ENCODE measurements at places on chromosomes 4 and X. TPM values are rescaled to one million over a fixed set of nuclear protein-coding genes. Genes with fewer than 3 reads are reported as not detected.

- no peak for DNase-seq
Measured at GRCh38 chrX:50206753-50207152, 2.2 kb downstream of the CCNB3 start.

DNA sequence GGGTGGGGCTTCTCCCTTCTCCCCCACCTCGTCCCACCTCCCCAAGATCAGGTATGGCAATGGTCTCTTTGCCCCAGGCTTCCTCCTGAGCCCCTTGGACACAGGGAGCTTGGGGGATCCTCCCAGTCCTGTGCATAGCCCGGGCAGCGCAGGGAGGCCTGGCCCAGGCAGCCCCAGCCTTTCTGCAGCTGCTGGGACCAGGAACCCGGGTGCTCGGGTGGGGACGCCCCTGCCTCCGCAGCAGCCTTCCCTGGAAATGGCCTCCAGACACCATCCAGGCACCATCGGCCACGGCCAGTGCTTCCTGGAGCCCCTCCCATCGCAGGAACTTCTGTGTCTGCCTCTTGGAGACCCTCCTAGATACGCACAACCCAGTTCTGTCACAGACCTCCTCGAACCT lies 5.9 kb upstream of the MXD4 start:
- DNase-seq, result no peak

- DNase-seq, result no peak
Measured at GRCh38 chr4:141009931-141010330, 123.3 kb downstream of the RNF150 start.

DNA sequence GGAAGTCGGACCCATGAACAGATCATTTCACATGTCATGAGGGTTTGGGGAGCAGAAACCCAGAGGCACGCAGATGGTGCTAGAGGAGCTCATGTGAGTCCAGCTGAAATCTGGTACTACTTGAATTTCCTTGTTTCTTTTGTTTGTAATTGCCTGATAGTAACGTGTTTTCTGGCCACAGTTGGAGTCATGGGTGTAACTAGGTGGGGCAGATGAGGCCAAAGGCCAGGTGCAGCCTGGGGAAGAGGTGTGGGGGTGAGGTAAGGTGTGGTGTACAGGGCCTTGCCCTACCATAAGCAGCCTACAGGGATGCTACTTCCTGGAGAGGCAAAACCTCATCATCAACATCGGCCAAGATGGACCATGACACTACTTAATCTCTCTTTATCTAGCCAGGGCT lies 271.4 kb downstream of the PTTG2 start:
- no peak for DNase-seq

GRCh38 chr4:145130788-145131399 lies 32.8 kb downstream of the ABCE1 start:
- DNase-seq, result no peak

DNA sequence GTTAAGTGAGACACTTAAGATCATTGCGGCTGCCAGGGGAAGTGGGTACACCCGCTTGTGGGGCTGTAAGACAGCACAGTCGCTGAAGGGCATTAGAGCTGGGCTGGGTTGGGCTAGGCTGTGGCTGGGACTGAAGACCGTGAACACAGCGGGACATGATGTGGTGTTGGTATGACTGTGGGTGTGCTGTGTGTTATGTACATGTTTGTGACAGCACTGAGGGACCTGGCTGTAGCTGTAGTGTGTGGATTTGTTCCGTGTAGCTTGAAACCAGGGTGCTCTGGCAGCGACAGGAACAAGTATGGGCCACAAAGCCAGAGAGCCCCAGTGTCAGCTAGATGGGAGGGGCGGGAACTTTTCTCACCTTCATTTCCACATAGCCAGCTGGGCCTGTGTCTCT lies 82.1 kb downstream of the NHSL2 start:
- DNase-seq, result peak; percentile 71

- DNase-seq, result no peak
Measured at GRCh38 chr4:17063888-17064287, 165.4 kb upstream of the LDB2 start.

- DNase-seq, result no peak
Measured at GRCh38 chr4:122703868-122704267, 28.6 kb upstream of the BBS12 start.

GRCh38 chr4:47543331-47543730 lies 58.3 kb downstream of the ATP10D start:
- no peak for DNase-seq

- no peak for DNase-seq
Measured at GRCh38 chr4:176102414-176103063, 36.9 kb downstream of the WDR17 start.

DNA sequence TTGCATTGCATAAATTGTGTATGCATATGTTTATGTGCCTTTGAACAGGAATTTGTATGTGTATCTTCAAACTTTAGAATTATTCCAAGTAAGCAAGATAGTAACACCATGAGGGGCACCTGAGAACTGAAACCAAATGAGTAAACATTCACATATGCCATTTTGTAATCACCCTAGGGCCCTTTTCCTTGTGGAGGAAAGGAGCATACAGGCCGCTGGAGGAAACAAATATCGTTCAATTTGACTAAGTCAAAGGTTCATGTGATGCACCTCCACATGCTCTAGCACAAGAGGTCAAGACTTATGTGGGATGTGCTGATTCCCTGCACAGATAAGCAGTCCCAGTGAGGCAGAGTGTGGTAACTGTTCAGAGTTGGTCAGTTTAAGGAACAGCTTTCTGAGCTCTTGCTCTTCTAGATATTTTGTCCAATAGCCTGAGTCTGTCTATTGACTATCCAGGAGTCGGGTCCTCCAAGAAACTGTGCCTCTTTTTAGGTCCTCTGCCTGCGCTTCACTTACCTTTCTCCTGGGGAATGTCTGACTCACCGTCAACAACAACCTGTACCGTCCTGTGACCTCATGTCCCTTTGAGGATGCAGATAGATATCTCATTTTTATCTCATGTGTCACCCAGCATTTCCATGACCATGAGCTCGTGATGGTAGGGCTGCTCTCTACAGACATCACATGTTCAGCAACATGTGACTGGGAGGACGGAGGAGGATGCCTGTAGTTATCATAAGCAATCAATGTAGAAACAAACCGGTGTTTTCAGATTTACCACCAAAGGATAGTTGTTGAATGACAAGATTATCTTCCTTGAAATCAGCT lies 196.9 kb downstream of the NWD2 start:
- no peak for DNase-seq

DNA sequence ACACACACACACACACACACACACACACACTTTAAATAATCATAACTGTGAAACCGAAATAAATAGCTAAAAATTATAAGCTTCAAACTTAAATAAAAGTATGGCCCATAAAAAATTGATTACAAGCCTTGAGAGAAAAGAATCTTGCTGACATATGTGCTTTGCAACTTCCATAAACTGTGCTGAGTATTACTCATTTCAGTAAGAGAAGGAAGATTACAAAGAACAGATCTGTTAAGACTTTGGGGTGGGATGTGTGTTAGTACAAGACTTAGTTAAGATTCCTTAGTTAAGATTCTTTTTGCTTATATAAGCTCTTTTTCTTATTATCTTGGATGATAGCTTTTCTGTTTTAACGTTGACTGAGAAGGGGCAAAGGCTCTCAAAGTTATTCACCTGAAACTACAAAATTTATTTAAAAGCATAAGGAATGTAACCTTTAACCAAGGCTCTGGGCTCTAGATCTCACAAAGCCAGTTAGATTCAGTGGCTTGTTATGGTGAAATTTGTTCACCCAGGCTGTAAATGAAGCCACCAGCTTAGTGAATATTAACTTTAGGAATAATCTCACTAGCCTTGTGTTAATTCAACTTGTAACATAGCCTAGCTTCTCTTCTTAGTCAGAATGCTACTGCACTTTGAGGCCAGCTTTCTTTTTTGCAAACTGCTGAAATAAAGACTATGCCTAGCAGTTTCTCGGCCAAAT lies 58.2 kb downstream of the ARSJ start:
- no peak for DNase-seq

DNA sequence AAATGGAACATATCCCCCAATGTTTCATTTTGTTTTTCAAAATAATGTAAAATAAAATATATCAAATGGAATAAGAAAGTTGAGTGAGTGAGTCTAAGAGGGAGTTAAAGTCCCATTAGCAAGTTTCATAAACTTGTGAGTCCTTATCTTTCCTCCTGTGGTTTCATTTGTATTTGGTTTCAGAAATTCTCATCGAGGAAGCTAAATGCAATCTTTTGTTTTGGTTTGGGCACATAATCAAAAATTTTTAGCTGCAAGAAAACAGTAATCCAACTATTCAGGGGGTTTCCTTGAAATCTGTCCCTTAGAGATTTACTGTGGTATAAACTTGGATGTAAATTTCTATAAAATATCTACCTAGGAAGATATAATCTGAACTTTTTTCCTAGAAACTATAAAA lies 124.2 kb downstream of the CAMK2D start:
- DNase-seq, result no peak

DNA sequence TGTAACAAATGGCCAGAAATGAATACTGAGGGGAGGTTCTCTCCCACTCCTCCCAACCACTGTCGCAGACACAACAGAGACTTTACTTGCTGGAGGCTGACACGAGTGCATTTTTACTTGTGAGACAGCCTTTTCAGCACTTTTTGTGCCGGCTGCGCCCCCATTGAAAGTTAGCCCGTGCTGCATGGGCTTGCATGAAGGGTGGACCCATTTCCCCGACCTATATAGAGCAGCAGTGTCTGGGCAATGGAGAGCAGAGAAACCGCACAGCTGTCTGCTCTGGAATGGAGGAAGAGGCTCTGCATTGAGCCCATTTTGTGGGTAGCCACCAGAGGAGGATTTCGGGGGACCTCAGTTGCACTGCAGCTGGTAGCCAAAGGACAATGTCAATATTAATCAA lies 208.8 kb downstream of the UGT8 start:
- DNase-seq, result no peak

GRCh38 chrX:24242649-24243175 lies 71.2 kb downstream of the SUPT20HL2 start:
- DNase-seq, result no peak

GRCh38 chr4:182699795-182700194 lies 217.4 kb downstream of the DCTD start:
- no peak for DNase-seq

DNA sequence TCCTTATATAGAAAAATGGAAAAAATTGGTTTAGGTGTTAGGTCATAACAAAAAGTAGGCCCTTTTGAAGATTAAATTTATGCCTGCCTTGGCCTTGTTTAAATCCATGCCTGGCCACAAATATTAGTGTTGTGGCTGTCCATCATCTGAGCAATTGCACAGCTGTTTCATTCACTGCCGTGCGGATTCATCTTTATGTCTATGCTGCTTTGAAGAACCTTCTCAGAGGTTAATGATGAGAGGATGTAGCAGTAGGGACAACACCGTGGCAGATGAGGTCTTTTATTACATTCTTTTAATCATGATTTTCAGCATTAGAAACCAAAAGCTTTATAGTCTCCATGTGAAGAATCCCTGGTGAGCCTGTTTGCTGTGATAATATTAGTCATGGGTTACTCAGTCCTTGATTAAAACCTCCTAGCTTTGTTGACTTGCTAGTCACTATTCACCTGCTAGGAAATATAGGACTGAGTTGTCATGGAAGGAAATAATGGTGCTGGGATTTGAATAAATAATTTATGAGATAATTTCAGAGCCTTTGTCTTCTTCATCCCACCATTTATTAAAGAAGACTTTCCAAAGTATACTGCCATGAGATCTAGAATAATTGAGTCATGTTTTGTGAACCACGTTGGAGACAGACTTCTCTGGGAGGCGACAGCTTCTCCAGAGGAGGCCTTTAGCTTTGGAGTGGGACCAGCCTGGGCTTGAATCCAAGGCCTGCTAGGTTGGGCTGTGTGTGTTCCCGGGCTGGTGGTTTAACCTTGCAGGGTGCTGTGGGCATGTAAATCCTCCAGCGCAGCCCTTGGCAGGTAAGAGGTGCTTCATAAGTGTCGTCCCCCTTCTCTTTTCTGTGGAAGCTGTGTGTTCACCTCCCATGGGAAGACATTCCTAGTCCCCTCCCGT lies 53.5 kb downstream of the PTTG2 start:
- DNase-seq, result no peak

- no peak for DNase-seq
Measured at GRCh38 chr4:87497159-87497558, 32.0 kb downstream of the SPARCL1 start.

GRCh38 chr4:151296227-151296626 lies 19.3 kb downstream of the PRSS48 start:
- DNase-seq, result no peak

ABHD18 gene
- 6.8 TPM for polyA plus RNA-seq

HPGD gene
- polyA plus RNA-seq, result 14.6 TPM

NWD2 gene
- not detected for polyA plus RNA-seq

MAGIX gene
- 0.71 TPM for polyA plus RNA-seq

GDPD2 gene
- not detected for polyA plus RNA-seq

FAM149A gene
- 0.18 TPM for polyA plus RNA-seq

CCNI gene
- 348 TPM for polyA plus RNA-seq

SERTM2 gene
- not detected for polyA plus RNA-seq

RGS12 gene
- polyA plus RNA-seq, result 2.0 TPM

XAGE2 gene
- polyA plus RNA-seq, result not detected

TIMM17B gene
- polyA plus RNA-seq, result 59.1 TPM

MTNR1A gene
- not detected for polyA plus RNA-seq

Measured in naive thymus-derived CD8-positive, alpha-beta T cell (primary cell).